ENCODE measurements at places on chromosomes 1 and 21. TPM values are rescaled to one million over a fixed set of nuclear protein-coding genes. Genes with fewer than 3 reads are reported as not detected.

- no peak for DNase-seq
Observed at GRCh38 chr1:22053861-22054770, 1.6 kb downstream of the CDC42 start.

- no peak for DNase-seq
Observed at GRCh38 chr1:30471307-30471706, 252.1 kb downstream of the MATN1 start.

DNA sequence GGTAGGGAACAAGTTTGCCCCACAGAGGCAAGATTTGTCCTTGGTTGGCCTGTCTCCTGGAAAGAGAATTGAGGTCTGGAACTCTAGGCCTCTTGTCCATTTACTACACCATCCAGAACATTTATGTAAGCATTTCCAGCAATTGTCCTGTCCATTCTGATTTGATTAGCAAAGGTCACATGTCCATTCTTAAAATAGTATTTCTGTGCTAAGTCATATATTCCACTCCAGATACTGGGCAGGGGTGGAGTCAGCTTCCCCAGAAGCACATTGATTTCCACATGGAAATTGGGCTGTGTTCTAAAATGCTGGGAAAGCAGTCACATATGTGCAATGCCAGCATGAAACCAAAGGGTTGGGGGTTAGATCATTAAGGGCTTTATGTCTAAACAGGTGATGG lies 21.5 kb upstream of the FMN2 start:
- no peak for DNase-seq

- DNase-seq, result peak; percentile 44
Observed at GRCh38 chr21:43824333-43825241, 35.2 kb downstream of the RRP1 start.

- DNase-seq, result no peak
Observed at GRCh38 chr1:165069829-165070228, 286.7 kb downstream of the LMX1A start.

- no peak for DNase-seq
Observed at GRCh38 chr1:21165646-21166045, 11.1 kb downstream of the EIF4G3 start.

DNA sequence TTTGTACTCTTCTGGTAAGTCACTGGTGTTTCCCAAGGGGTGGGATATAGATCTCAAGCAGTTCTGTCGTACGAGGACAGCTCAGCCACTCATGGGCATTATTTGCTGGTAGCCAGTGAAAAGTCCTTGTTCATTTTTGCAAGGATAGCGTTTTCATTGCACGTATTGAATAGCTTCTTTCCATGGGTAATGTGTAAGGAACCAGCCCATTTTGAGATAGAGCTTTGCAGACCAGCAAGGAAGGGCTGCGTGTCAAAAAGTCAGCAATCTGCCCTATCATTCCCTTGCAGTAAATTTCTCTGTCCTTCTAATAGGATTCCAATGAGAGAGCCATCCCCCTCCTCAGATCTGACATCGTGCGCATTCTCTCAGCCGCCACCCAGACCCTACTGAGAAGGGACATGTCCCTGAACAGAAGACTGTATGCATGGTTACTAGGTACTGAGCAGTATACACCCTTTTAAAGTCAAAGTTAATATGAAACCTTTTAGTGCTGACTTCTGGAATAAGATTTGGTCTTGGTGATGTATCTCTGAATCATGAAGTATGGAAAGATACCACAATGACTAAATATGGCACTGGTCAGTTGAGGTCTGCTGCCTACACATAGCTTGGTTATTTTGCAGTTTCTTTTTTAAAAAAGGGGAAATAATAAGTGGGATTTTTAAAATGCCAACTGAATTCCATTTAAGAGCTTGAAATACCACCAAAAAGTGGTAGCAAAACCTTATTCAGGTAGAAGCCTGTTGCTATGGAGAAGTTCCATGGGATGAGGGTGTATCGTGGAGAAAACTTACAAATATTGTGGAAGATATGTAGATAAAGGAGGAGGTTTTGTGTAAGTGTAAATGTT lies 55.3 kb downstream of the DOP1B start:
- DNase-seq, result no peak

DNA sequence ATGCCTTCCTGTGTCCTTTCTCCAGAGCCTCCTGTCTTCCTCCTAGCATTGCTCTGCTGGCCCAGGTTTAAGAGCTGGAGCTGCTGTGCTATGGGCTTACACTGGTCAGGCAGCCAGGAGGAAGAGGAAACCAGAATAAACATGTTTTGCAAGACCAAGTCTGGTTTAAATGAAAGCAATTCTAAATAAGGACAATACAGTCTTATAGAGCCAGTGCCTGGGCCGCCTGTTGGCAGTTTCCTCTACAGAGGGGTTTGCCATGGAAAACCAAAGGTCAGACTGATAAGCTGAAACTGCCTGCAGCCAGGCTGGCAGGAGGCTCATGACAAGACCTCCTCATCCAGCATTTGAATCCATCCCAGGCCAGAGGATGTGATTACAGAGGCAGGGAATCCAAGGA lies 92.9 kb upstream of the FGGY start:
- peak; percentile 81 for DNase-seq

Gene CDC7
- total RNA-seq, result 5.4 TPM

Data from cardiac muscle cell (in vitro differentiated cells and primary cell).